ENCODE measurements at places on chromosomes 11 and 22.

GRCh38 chr11:112364962-112365481 lies 104.4 kb upstream of the PLET1 start:
- DNase-seq = no peak

DNA sequence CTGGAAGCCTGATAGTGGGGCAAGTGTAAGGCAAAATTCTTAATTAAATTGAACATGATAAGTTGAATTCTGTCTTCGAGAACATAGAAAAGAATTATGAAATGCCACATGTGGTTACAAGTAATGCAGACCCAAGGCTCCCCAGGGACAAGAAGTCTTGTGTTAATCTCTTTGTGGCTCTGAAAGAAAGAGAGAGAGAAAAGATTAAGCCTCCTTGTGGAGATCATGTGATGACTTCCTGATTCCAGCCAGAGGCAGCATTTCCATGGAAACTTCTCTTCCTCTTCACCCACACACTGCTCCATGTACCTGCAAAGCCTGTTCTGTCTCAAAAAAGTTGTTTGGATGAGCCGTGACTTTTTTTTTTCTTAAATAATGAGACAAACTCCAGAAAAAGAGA lies 1.9 kb upstream of the TYR start:
- no peak for DNase-seq

GRCh38 chr11:905952-906351 lies 4.7 kb downstream of the CHID1 start:
- no peak for DNase-seq

GRCh38 chr11:35944503-35945136 lies 758 bp downstream of the LDLRAD3 start:
- DNase-seq = no peak

- DNase-seq = no peak
Observed at GRCh38 chr11:75330291-75330690, 21.2 kb downstream of the ARRB1 start.

DNA sequence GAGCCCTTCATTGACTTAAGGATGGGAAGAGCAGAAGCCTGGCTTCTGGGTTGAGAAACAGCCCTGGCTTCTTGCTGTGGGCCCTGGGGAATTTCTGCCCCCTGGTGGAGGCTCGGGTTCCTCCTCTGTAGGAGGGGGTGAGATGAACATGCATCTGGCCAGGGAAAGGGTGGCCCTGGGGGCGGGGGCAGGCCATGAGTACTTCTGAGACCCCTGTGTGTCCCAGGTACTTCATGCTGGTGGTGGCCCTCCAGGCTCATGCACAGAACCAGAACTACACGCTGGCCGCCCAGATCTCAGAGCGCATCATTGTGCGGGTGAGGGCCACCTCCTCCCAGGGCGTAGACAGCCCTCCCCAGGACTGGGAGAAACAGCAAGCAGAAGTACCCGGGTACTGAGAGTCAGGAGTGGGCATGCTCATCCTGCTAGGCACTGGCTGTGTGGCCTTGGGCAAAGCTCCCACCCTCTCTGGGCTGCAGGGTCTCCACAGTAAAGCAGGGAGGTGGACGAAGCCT lies 15.8 kb downstream of the TMEM258 start:
- DNase-seq = peak; percentile 60

All from kidney capillary endothelial cell (primary cell).